Stimulated activated CD8-positive, alpha-beta memory T cell treated with anti-CD3 and anti-CD28 coated beads, Interleukin-4, amount 100 ng/mL, for 4 hours (primary cell): ENCODE measurements at places on chromosomes 2 and 18.

- DNase-seq = no peak
Observed at GRCh38 chr2:65562890-65563289, 130.5 kb upstream of the SPRED2 start.

DNA sequence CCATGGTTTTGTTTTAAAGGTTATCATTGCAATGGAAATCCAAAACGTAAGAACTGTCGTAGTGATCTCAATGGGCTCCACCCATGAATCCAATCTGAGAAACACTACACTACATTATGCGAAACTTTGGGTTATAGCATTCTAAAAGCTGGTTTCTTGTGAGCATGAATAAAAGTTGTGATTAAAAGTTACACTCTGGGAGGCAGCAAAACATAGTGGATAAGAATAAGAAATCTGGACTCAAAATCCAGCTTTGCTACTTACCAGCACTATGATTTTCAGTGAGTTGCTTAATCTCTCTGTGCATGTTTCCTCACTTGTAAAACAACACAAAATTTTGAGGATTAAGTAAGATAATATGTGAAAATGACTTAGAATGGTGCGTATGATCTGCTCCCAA is 25.7 kb upstream of the THOC1 start:
- DNase-seq = no peak

DNA sequence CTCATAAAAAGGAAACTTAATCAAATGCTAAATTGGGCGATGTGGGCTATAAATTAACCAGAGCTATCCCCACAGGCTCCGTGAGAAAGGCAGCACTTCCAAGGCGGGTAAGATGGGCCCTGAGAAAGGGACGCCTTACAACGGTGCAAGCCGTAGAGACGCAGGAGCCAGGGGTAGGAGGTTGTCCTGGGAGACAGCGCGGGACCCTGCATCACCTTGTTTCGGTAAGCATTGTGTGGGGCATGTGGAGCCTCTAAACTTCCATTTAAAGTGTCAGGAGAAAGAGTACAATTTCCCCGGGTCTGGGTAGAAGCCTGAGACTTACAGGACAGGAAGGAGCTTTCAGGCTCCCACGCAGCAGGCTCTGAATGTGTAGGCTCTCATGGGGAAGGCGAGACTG is 1.2 kb upstream of the PER2 start:
- no peak for DNase-seq

DNA sequence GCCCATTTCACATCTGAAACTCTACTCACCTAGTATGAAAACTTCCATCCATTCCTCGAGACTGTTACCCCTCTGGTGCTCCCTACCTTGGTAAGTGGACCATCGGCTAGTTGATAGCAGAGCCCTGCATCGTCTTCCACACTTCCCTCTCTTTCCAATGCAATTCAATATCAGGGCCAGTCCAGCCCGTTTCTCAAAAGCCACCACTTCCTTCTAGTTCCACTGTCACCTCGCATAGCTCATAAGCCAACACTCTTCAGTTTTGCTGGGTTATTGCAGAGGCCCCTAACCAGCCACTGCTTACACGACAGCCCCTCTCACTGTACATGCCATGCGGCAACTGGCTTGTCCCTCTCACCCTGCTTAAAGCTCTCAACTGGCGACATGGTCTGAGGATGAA is 10.2 kb upstream of the ZNF407 start:
- DNase-seq = no peak

DNA sequence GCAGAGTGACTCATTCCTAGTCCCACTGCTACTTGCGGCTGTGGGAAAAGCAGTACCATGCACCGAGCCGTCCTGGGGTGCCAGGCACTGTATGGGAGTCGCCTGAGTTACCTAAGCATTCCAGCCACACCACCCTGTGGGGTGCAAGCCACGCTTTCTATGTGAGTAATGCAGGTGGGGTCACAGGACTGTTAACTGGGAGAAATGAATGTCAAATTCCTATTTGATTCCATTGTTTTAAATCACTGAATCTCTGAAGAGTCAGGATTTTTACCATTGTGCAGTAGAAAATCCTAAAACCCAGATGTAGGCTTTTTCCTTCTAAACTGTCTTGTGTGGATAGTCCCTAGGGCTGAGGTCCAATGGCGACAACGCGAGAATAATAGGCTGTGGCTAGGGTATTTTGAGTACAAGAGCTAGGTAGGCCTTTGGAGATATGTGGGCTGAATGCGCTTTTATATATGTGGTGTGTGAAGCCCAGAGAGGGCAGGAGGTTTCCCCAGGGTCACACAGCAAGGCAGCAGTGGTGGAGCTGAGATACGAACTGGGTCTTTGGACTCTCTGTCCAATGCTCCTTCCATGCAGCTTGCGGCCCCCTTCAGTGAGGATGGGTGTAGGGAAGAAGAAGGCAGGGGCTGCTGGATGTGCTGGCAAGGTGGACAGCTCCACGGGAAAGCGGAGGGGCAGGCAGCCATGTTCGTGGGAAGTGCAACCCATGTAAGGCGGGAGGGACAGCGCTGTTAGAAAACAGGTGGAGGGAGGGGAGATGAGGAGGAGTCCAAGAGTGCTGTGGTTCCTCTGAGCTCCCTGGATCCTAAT is 83.2 kb downstream of the DDX1 start:
- no peak for DNase-seq

DNA sequence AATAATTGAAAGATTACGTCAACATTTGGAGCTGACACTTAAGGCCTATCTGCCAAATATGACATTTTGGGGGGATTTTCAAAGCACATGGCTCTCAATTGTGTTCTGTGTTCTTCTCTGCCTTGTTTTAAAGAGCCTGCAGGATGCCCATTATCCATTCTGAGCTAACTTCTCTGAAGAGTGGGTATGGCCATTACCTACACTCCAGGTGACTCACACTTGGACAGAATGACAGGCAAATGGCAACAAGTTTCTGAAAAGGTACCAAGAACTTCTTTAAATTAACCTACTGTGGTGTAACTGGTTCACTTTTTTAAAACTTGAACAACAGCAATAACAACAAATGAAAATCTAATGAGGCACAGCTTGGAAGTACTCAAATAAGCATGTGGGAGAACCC is 834.9 kb upstream of the SLC39A10 start:
- no peak for DNase-seq

- no peak for DNase-seq
Observed at GRCh38 chr2:78237704-78238103, 715.5 kb upstream of the LRRTM4 start.

DNA sequence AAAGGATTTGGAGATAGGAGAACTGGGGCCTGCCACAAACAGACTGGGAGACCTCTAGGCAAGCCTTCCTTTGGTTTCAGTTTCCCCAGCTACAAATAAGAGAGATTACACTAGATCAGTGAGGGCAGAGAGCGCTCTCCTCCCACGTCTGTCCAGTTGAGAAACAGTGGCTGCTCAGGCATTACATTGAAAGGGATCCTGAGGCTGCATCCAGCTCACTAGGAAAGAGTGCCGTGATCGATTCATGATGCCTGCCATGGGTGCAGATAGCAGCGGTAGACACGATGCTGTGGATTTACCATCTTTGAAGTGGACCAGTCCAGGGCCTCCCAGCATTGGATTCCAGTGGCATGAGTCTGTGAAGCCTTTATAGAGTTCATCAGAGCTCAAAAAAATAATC is 62.6 kb downstream of the EN1 start:
- DNase-seq = no peak

- no peak for DNase-seq
Observed at GRCh38 chr2:195575879-195576401, 81.1 kb upstream of the SLC39A10 start.

DNA sequence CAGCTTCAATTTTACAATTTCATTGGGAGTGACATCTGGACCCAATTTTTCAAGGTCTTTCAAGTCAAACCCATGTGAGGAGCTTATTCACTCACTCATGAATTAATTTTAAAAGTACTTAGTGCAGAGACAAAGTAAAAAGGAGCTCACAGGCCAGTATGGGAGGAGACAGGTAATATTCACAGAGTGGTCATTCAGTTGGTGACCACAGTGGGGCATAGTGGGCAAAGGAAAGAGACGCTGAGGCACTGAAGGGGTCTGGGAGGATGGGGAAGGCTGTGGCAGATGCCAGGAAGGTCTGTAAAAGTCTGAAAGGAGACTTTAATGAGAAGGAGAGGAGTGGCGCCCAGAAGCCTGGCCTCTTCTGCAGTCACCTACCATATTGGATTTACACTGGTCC is 76.0 kb downstream of the CD8B2 start:
- DNase-seq = no peak

DNA sequence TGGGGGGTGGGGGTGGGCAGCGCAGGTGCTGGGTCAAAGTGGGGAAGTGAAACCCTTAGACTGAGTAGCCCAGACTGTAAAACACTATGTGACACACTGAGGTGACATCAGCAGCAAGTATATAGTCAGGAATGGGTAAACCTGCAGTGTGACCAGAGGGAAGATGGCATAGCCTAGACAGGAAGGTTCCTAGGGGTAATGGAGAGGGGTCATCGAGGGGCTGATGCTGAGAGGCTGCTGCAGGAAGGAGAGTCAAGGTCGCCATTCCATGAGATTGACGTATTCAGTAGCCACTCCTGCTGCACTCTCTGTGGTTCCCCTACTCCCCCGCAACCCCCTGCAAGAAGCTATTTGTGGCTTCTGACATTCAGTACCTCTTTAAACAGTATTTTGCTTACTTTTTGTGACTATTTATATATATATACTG is 111.7 kb downstream of the CHST9 start:
- DNase-seq = no peak

DNA sequence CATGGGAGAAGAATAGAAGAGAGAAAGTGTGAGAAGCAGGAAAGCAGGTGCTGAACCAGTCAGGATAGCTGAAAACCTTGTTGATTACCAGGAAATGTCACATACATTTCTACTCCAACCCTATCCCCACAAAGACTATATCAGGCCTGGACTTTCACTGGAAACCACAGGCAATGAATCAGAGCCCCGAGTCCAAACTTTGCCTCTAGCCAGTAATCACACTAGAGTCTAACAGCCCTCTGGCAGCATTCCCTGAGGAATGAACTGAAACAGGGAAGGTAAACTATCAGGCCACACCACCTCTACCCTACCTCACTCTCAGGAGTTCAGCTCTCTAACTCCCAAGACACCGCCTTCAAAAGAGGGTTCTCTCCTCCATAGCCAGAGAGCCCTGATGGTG is 18.7 kb upstream of the IHH start:
- DNase-seq = no peak

GRCh38 chr2:121284463-121285449 is at the start of gene TFCP2L1:
TFCP2L1 (minus strand) TSS chr2:121285202; CDS start chr2:121285109, 93 bp downstream.
- DNase-seq = no peak

- no peak for DNase-seq
Observed at GRCh38 chr2:23637011-23637778, 252.2 kb downstream of the KLHL29 start.

GRCh38 chr18:38688416-38688815 is 1122.8 kb upstream of the CELF4 start:
- no peak for DNase-seq

GRCh38 chr2:65501074-65501473 is 68.7 kb upstream of the SPRED2 start:
- no peak for DNase-seq

DNA sequence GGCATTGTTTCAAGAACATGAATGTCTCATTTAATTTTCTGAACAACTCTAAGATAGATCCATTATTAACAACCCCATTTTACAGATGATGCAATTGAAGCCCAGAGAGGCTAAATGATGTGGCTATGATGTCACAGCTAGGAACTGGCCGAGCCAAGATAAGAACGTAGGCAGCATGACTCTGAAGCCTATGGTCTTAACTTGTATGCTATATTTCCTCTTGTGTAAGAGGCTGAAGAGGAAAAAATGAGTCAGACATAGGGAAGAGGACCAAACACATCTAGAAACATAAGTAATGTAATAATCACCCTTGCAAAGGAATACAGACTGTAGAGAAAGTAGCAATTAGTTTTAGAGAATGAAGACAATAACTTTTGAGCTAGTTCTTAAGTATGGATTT is 416.8 kb downstream of the FIGN start:
- DNase-seq = no peak

DNA sequence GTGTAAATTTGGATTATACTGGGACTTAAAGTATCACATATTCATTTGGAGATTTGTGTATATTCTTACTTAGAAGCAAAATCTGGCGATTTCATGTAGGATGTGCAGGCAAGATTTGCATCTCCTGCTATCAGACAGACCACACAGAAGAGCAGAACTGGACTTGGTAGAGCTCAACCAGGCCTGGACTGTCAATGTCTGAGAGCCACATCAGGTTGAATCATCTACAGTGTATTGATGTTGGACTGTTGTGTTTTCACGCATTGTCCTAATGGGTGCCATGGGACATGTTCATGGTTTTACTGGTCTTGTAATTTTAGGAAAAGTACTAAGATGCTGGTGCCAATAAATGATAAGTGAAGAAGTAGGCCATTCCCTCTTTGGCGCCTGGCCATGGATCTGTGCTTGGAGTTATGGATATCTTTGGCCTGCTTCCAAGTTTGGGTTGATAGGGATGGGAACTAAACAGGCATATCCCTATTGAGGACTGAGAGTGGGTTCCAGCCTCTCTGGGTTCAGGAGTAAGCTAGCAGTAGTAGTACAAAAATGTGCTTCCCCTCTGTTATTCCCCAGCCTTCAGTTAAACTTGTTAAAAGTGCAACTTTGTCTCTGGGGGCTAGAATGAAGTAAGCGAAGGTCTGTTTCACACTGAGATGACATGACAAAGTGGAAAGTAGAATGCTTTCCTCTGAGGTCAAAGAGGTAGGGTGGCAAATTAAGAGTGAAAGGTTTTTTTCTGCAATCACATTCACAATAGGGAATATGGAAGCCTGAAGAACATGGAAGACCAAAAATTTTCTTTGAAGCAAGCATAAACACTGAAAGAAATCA is 49.2 kb upstream of the NEMP2 start:
- DNase-seq = no peak

GRCh38 chr18:56086786-56087185 is 498.8 kb upstream of the TCF4 start:
- DNase-seq = no peak

DNA sequence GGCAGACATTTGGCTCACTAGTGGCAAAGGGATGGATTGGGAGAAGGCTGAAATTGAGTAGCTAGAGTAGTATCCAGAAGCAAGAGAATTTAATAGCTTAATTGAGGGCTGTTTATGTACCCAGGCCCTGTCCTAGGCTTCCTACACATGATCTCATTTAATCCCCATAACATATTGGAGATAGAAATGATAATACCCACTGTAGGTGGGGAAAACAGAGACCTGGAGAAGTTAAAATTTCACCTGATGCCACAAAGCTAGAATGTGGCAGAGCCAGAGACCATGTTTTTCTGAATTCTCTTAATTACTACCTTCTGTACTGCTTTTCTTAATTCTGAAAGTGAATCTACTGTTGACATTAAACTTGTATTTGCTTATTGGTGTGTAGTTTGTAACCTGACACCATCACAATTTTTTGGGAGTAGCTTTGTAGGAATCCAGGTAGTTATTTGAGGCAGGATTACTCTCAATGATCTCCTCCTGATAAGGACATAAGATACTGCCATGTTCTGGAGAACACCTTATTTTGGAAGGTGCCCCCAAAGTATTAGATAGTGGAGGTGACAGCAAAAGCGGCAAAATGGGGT is 42.2 kb downstream of the RAB10 start:
- DNase-seq = no peak

GRCh38 chr2:15284614-15285013 is 276.5 kb downstream of the NBAS start:
- DNase-seq = no peak

- DNase-seq = no peak
Observed at GRCh38 chr2:109209412-109209811, 80.4 kb downstream of the SH3RF3 start.

GRCh38 chr2:75606761-75607399 is 39.7 kb upstream of the MRPL19 start:
- DNase-seq = no peak
